WTC11 (cell line): ENCODE measurements at places on chromosomes 6 and 20.

DNA sequence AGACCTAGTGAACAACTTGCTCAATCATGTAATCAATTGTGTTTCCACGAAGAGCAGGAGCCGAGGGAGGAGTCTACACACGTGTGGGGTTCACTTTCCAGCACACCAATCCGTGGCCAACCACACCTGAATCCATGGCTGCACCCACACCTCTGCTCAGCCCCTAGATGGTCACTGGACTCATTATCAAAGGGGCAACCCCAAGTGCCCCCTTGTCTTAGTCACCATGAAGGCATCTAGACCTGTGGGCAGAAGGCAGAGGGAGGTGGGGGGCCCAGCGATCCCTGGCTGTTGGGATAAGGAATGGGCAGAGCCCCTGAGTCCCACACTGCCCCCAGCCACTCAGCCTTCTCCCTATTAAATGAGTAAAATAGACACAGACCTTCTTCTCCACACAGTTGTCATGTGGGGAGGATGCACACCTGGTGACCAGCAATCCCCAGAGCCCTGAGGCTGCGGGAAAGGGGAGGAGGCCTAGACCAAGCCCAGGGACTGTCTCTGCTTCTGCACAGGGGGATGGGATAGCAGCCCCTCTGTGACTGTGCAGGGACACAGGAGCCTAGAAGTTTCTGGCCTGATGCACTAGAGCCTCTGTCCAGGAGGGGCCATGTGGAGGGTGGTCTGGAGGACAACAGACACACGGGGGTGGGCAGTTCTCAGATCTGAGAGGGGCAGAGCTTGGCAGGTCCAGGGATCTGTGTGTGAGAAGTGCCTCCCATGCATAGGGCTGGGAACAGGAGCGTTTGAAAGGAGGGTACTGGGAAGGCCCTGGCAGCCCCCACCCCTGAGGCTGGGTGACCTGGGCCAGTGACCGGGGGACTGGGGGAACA is 1.9 kb upstream of the RAET1L start:
- peaks cover 68% of the 10 kb centered on the region for H3K27me3 ChIP-seq
- no peak overlapping the region for H3K27ac ChIP-seq
- DNase-seq: no peak
- no peak overlapping the region for H3K4me3 ChIP-seq
- no peaks in the 10 kb centered on the region for H3K36me3 ChIP-seq
- H3K4me1 ChIP-seq: peaks cover 10% of the 10 kb centered on the region

DNA sequence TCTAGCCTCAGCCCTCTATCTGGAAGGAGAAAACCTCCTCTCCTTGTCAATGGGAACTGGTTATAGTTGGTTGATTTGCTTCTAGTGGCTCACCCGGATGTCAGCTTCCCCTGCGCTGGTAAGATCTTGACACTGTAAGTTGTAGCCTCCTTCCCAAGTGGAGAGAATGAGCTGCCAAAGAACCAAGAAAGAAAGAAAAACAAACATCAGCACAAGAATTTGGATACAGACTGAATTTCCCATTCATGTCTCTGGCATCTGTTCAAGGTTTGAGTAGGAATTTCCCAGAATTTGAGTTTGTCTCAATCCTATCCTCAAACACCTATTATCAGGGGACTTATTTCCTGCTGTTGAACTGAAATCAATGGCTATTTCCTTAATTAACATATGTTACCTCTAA is 44.1 kb downstream of the ELOVL2 start:
- peaks cover 24% of the 10 kb centered on the region for H3K4me1 ChIP-seq
- no peaks in the 10 kb centered on the region for H3K36me3 ChIP-seq
- H3K27me3 ChIP-seq: no peaks in the 10 kb centered on the region
- H3K4me3 ChIP-seq: no peak overlapping the region
- H3K27ac ChIP-seq: no peak overlapping the region; the same call in 1 of the 2 replicates

GRCh38 chr20:40778894-40779496 is 90.0 kb upstream of the MAFB start:
- H3K27me3 ChIP-seq: peaks cover 2% of the 10 kb centered on the region; the same call in 1 of the 2 replicates
- no peaks in the 10 kb centered on the region for H3K36me3 ChIP-seq
- no peak for DNase-seq
- no peak overlapping the region for H3K27ac ChIP-seq
- H3K4me1 ChIP-seq: peaks cover 8% of the 10 kb centered on the region

GRCh38 chr20:32589256-32589655 is 4.1 kb upstream of the NOL4L start:
- no peak overlapping the region for H3K4me3 ChIP-seq
- DNase-seq: no peak
- H3K4me1 ChIP-seq: peaks cover 13% of the 10 kb centered on the region
- no peak overlapping the region for H3K27ac ChIP-seq

DNA sequence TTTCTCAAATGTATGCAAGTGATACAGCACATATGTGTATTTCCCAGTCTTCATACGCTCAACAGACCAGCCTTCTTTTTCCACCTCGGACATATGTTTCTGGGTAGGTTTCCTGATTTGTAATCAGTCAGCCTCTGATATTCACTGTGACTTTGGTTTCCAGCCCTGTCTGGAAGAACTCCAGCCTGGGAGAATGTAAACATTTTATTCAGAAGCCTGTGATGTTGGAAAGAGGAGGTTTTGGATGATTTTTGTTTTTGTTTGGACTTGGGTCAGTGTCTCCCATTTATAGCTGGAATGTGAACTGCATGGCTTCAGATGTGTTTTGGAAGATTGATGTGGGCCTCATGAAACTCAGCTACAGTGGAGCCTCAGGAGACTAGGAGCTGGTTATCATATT is 172.2 kb upstream of the CENPW start:
- H3K27me3 ChIP-seq: no peaks in the 10 kb centered on the region
- DNase-seq: no peak
- peaks cover 28% of the 10 kb centered on the region for H3K4me1 ChIP-seq
- peaks cover 15% of the 10 kb centered on the region for H3K36me3 ChIP-seq
- H3K27ac ChIP-seq: no peak overlapping the region

DNA sequence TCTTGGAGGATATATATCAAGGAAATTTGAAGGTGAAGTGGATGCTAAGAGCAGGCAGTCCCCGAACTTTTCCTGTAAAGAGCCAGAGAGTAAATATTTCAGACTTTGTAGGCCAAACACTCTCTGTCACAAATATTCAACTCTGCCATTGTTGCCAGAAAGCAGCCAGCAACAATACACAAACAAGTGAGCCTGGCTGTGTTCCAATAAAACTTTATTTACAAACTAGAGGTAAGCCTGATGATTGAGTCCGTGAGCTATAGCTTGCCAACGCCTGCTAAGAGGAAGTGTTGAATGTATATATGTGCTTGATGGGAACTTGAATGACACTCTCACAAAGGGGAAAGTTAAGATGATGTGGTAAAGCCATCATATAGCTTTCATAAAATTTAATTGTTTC is 166.0 kb upstream of the PLN start:
- no peak overlapping the region for H3K27ac ChIP-seq
- H3K4me1 ChIP-seq: peaks cover 12% of the 10 kb centered on the region
- no peak for DNase-seq
- H3K36me3 ChIP-seq: no peaks in the 10 kb centered on the region
- no peak overlapping the region for H3K4me3 ChIP-seq

GRCh38 chr6:102075539-102075938 is 682.0 kb downstream of the GRIK2 start:
- peaks cover 4% of the 10 kb centered on the region; the same call in 1 of the 2 replicates for H3K4me1 ChIP-seq
- H3K27ac ChIP-seq: no peak overlapping the region
- peaks cover 16% of the 10 kb centered on the region for H3K36me3 ChIP-seq
- H3K27me3 ChIP-seq: no peaks in the 10 kb centered on the region
- no peak overlapping the region for H3K4me3 ChIP-seq

DNA sequence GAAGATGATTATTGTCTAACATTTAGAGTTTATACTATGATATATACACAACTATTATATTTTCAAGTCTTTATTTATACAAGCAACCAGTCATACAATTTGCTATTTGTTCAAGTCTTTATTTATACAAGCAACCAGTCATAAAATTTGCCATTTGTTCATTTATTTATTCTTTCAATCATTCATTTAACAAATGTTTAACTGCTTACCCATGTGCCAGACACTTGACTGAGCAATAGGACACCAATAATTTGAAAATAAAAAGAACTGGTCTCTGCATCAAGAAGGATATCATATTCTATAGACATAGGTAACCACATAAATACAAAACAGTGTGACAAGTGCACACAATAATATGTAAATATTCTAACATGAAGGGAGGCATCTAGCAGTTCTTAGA is 20.3 kb downstream of the GRIK2 start:
- H3K4me1 ChIP-seq: peaks cover 11% of the 10 kb centered on the region
- no peaks in the 10 kb centered on the region for H3K27me3 ChIP-seq
- no peak overlapping the region for H3K4me3 ChIP-seq
- H3K27ac ChIP-seq: no peak overlapping the region

DNA sequence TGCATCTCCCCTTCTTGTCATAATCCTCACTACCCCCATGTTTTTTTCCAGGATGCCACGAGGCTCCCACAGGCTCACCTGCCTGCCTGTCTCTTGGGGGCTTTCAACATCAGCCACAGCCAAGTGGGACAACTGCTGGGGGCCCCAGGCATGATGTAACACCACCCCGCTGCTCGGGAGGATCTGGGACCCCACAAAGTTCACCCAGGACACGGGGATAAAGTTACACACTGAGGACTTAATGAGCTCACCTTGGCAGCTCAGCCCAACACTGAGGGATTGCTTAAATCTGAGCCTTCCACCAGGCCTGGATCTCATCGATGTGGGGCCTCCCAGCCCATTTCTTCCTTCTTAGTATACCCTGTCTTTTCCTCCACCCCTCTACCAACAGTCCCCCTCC is 56.4 kb upstream of the NNAT start:
- H3K4me1 ChIP-seq: no peaks in the 10 kb centered on the region
- H3K36me3 ChIP-seq: peaks cover 2% of the 10 kb centered on the region
- H3K27me3 ChIP-seq: no peaks in the 10 kb centered on the region; the same call in 1 of the 2 replicates
- no peak for DNase-seq

DNA sequence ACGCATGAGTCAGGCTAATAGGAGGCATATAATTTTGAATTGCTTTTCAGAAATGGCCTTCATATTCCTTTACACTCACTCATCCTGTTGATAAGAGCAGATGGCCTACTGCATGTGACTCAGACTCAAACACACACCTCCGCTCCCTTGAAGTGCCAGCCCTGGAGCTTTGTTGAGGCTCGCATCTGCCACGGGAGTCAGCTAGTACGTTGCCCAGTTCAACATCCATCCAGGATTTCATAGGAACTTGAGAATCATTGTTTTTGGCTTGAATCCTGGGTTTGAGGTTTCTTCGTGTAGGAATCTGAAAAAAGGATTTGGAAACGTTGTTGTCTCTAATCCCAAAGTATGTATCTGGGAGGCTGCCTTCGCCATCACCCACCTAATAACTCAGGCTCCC is 87.4 kb upstream of the JAG1 start:
- DNase-seq: no peak
- H3K27ac ChIP-seq: no peak overlapping the region

DNA sequence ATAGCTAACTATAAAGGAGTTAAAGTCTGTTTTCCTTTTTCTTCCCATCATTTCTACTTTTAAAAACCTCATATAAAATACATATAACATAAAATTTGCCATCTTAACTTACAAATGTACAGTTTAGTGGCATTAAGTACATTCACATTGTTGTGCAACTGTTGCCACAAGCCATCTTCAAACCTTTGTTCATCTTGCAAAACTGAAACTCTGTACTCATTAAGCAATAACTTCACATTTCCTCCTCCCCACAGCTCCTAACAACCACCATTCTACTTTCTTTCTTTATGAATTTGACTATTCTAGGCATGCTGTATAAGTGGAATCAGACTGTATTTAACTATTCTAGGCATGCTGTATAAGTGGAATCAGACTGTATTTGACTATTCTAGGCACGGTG is 4.5 kb downstream of the CCDC170 start:
- peaks cover 36% of the 10 kb centered on the region for H3K27me3 ChIP-seq
- no peaks in the 10 kb centered on the region for H3K36me3 ChIP-seq
- no peak for DNase-seq
- no peak overlapping the region for H3K27ac ChIP-seq

- H3K36me3 ChIP-seq: peaks cover 5% of the 10 kb centered on the region; the same call in 1 of the 2 replicates
- H3K4me3 ChIP-seq: no peak overlapping the region
- no peak for DNase-seq
- H3K27me3 ChIP-seq: peaks cover 4% of the 10 kb centered on the region; the same call in 1 of the 2 replicates
Measured at GRCh38 chr6:155123520-155123919, 128.4 kb downstream of the TIAM2 start.

DNA sequence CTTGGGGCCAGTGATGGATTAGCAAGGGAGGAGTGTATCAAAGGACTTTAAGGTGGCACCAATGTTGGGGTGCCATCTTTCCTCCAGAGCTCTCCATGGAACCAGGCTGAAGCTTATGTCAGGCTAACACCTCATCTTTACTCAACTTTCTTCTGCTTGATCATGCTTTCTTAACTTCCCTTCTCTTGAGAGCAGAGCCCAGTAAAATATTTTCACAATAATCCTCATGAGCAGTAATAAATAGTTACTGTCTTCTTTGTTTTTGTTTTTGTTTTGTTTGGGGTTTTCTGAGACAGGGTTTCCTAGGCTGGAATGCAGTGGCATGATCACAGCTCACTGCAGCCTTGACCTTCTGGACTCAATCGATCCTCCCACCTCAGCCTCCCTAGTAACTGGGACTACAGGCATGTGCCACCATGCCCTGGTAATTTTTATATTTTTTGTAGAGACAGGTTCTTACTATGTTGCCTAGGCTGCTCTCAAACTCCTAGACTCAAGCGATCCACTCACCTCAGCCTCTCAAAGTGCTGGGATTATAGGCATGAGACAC is 127.9 kb upstream of the TOP1 start:
- no peak overlapping the region for H3K27ac ChIP-seq
- no peaks in the 10 kb centered on the region; the same call in 1 of the 2 replicates for H3K27me3 ChIP-seq
- H3K36me3 ChIP-seq: no peaks in the 10 kb centered on the region
- no peak overlapping the region for H3K4me3 ChIP-seq
- no peak for DNase-seq
- H3K4me1 ChIP-seq: peaks cover 4% of the 10 kb centered on the region; the same call in 1 of the 2 replicates

- H3K27ac ChIP-seq: no peak overlapping the region
- H3K27me3 ChIP-seq: no peaks in the 10 kb centered on the region
- H3K4me1 ChIP-seq: peaks cover 5% of the 10 kb centered on the region
- DNase-seq: no peak
Measured at GRCh38 chr6:109060571-109060970, 34.1 kb downstream of the SESN1 start.

DNA sequence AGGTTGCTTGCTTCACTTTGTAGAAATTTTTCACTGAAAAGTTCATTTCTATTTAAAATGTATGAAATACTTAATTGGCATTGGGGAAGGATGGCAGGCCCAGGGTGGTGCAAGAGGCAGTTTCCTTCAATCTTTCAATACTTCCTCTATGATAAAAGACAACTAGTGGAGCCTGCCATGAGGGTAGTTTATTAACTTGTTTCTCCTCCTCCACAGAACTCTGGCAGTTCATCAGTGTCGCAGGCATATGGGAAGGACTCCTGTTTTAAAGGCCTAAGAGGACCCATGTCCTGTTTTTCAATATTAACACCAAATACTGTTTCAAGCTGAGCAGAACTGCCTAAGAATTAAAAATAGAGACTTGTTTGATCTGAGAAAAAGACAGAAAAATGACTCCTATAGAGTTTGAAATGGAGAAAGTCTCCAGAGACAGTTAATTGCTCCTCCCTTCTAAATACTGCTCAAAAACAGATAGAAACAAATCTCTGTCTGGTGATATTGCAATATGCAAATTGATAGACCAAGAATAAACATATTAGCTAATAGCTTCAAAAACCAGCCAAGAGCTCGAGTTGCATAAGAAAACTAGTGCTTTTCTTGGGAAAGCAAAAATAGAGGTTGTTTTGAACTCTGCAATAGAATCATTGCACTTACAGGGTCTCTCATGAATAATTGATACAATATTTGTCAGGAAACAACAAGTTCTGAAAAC is 665.7 kb upstream of the SLC35B3 start:
- no peak overlapping the region for H3K27ac ChIP-seq
- peaks cover under 1% of the 10 kb centered on the region for H3K4me1 ChIP-seq
- no peak overlapping the region for H3K4me3 ChIP-seq
- no peak for DNase-seq
- H3K36me3 ChIP-seq: no peaks in the 10 kb centered on the region

- H3K4me1 ChIP-seq: no peaks in the 10 kb centered on the region
- DNase-seq: no peak
- no peak overlapping the region for H3K4me3 ChIP-seq
- H3K36me3 ChIP-seq: no peaks in the 10 kb centered on the region
Measured at GRCh38 chr6:3214898-3215297, 12.6 kb downstream of the TUBB2B start.
